RWPE2 (cell line): ENCODE measurements at places on chromosomes 7 and 10.

- H3K4me3 ChIP-seq: no peak overlapping the region
- DNase-seq: no peak
- no peaks in the 10 kb centered on the region for H3K36me3 ChIP-seq
- no peaks in the 10 kb centered on the region for H3K27me3 ChIP-seq
These were observed 69.8 kb upstream of the GNA12 start for GRCh38 chr7:2913760-2914387.

- DNase-seq: no peak
- H3K4me1 ChIP-seq: peaks cover 15% of the 10 kb centered on the region
- no peaks in the 10 kb centered on the region for H3K36me3 ChIP-seq
- no peaks in the 10 kb centered on the region for H3K27me3 ChIP-seq
- H3K4me3 ChIP-seq: no peak overlapping the region
These were observed 880 bp upstream of the ELN start for GRCh38 chr7:74026903-74027682.

- H3K4me3 ChIP-seq: no peak overlapping the region
- DNase-seq: no peak
- no peaks in the 10 kb centered on the region for H3K27me3 ChIP-seq
- no peaks in the 10 kb centered on the region for H3K36me3 ChIP-seq
- H3K27ac ChIP-seq: no peak overlapping the region
These were observed 192.2 kb downstream of the PARD3 start for GRCh38 chr10:34622945-34623344.

DNA sequence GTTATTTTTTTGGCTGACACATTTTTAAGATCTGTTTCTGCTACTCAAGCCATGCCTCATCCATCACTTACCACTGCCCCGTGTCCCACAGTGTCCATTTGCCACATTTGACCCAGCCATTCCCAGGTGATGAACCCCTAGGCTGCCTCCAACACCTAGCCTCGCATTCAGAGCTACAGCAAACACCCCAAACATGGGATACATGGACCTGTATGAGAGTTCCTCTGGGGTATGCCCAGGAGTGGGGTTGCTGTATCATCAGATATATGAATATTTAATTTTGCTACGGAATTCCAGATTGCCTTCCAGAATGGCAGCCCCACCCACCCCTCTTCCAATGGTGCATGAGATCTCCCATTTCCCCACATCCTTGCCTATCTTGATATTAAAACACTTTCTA, 190.1 kb upstream of the RNF32 start:
- no peaks in the 10 kb centered on the region for H3K27me3 ChIP-seq
- no peak overlapping the region for H3K4me3 ChIP-seq
- no peak for DNase-seq

DNA sequence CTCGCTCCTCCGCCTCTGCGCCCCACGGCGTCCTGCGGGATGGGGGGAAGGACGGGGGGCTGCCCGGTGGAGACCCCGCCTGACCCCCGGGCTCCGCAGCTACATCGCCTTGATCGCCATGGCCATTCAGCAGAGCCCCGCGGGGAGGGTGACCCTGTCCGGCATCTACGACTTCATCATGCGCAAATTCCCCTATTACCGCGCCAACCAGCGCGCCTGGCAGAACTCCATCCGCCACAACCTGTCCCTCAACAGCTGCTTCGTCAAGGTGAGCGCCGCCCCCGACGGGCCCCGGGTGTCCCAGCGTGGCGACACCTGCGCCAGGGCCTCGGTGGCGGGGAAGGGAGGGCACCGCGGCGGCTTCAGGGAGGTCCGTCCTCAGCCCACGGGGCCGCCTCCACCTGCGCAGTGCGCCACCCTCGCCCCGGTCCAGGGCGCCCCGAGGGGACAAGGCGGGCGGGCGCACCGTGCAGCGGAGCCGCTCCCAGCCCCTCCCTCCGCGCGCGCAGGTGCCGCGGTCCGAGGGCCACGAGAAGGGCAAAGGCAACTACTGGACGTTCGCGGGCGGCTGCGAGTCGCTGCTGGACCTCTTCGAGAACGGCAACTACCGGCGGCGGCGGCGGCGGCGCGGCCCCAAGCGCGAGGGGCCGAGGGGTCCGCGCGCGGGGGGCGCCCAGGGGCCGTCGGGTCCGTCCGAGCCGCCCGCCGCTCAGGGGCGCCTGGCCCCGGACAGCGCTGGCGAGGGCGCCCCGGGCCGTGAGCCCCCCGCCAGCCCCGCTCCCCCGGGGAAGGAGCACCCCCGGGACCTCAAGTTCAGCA, 793 bp downstream of the FOXL3 start:
- no peaks in the 10 kb centered on the region for H3K36me3 ChIP-seq
- H3K4me3 ChIP-seq: no peak overlapping the region
- H3K27ac ChIP-seq: no peak overlapping the region
- peaks cover 83% of the 10 kb centered on the region for H3K27me3 ChIP-seq
- H3K4me1 ChIP-seq: no peaks in the 10 kb centered on the region

DNA sequence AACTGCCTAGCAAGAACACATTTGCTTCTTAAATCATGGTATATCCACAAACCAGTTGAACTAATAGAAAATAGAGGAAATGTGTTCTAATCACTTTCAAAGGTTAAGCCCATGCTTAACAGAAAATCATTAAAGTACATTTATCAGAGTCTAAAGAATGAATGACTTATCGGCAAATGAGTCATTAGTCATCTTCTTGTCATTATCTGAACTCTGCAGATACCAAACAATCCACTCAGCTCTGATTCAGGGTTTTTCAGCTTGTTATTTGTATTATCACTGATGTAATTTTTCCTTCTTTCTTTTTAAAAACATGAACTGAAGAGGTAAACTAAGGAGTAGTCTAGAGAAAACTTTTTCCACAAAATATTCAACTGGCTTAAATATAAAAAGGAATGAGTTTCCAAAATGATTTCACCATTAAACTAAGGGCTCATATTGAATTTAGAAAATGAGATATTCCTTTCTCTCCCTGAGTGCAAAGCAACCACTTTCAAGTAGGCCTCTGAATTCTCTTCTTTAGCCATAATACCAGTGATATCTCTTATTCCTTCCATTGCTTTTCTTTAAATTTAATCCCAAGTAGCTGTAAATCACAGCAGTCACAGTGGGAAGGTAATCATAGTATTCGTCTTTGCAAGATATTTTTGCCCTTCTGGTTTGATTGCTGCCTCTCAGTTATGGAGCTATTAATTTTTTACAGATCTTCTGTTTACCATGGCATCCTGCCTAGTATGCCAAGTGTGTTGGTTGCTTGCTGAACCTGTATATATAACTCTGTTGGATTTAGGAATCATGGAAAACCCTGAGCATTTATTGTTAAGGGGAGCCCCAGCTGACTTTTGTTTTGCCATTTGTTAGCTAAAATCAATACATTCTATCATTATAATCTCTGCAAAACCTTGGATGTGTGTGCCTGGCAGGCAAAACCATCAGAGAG, 125.1 kb downstream of the THSD7A start:
- no peaks in the 10 kb centered on the region for H3K27me3 ChIP-seq
- no peak overlapping the region for H3K4me3 ChIP-seq
- DNase-seq: no peak
- H3K4me1 ChIP-seq: no peaks in the 10 kb centered on the region
- H3K36me3 ChIP-seq: no peaks in the 10 kb centered on the region
- H3K27ac ChIP-seq: no peak overlapping the region

DNA sequence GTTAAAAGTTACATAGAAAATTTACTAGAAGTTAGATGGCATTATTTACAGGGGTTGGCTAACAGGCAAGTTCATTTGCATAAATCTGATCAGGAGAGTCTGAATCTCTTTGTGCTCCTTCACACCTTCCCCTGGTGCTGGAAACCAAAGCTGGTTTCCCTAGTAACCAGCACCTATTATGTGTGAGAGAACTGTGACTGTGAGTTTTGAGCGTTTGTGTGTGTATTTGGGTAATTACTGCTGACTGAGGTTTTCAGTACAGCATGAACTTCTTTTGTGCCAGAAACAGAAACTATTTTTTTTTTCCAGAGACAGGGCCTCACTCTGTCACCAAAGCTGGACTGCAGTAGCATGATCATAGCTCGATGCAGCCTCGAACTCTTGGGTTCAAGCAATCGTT, 10.3 kb upstream of the IFIT1B start:
- H3K27me3 ChIP-seq: no peaks in the 10 kb centered on the region
- no peaks in the 10 kb centered on the region for H3K4me1 ChIP-seq
- no peaks in the 10 kb centered on the region for H3K36me3 ChIP-seq

- peaks cover 18% of the 10 kb centered on the region for H3K36me3 ChIP-seq
- no peak overlapping the region for H3K4me3 ChIP-seq
- no peak overlapping the region for H3K27ac ChIP-seq
These were observed 6.3 kb downstream of the RSBN1L start for GRCh38 chr7:77702513-77702912.

- no peaks in the 10 kb centered on the region for H3K27me3 ChIP-seq
- no peak for DNase-seq
- H3K4me1 ChIP-seq: peaks cover 46% of the 10 kb centered on the region
- H3K27ac ChIP-seq: peak overlapping the region; percentile 99
- no peak overlapping the region for H3K4me3 ChIP-seq
- peaks cover 94% of the 10 kb centered on the region for H3K36me3 ChIP-seq
These were observed 9.1 kb downstream of the LAMB1 start for GRCh38 chr7:107993891-107994291.

DNA sequence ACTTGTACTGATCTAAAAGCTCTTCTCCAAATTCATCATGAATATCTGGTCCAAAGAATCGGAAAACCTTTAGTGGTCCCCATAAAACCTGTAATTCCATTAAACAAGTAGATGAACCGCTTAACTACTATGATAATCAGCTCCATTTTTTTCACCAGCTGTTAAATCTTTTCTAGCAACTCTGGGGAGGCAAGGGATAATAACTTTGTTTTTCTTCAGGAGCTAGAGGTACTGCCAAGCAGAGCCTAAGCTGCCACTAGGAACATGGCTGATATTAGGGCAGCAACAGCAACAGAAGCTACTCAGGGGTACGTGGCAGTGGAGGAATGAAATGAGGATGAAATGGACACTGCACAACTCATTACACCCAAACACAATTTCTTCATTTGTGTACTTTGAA, 138.0 kb downstream of the SRPK2 start:
- H3K27me3 ChIP-seq: no peaks in the 10 kb centered on the region
- peaks cover 3% of the 10 kb centered on the region for H3K4me1 ChIP-seq
- no peak overlapping the region for H3K27ac ChIP-seq
- H3K4me3 ChIP-seq: no peak overlapping the region
- no peaks in the 10 kb centered on the region; the same call in 1 of the 2 replicates for H3K36me3 ChIP-seq
